ENCODE measurements at places on chromosomes 12 and 14.

GRCh38 chr12:131779027-131779426 is 49.2 kb upstream of the MMP17 start:
- DNase-seq = no peak

GRCh38 chr14:71891185-71891584 is 41.0 kb upstream of the RGS6 start:
- DNase-seq = no peak

DNA sequence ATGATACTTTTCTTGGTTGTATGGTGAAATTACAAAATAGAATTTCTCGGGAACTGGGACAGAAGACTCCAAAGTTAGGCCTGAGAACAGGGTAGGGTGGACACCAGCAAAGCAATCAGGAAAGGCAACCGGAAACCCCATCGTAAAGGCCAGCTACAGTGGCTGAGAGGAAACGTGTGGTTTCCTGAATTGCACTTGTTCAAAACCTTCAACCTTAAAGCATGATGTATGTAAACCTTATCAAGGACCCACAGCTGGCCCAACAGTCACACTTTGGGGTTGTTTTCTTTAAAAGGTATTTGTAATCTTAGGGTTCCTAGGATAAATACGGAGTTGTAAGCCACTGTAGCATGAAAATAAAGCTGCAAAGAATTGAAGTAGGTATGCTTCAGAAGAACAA is 2.2 kb upstream of the PTGDR start:
- DNase-seq = no peak

GRCh38 chr14:91303091-91303923 is 58.8 kb upstream of the GPR68 start:
- peak; percentile 86 for DNase-seq

GRCh38 chr14:52080808-52081755 is 12.2 kb upstream of the NID2 start:
- no peak for DNase-seq
